Glomerular endothelial cell (primary cell): ENCODE measurements at places on chromosomes 13 and 19. TPM values are rescaled to one million over a fixed set of nuclear protein-coding genes. Genes with fewer than 3 reads are reported as not detected.

DNA sequence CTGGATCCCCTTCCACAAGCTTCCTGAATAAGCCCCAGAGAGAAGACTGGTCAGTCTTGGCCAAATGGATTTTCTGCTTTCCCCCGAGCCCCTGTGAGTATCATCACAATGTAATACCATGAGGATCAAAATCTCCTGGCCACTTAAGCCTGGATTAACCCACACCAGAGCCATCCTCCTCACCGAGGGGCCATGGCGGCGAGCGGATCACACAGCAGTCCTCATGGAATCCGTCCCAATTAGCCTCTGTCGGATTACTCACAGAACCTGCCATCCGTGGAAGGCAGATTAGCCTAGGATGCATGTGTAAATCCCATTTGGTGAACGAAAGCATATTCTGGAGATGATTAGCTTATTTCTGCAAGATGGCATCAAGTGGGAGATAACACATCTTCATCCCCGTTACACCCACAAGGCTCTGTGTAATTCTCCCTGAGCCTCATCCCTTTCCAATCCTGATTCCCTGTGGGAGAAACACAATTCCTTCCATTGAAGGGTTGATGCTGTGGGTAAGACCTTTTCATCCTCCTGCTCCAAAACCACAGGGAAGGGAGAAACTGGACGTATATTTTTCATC lies 42.5 kb downstream of the GNG7 start:
- no peak for DNase-seq

OR10H1 gene
- total RNA-seq = not detected in 2 replicates

DNA sequence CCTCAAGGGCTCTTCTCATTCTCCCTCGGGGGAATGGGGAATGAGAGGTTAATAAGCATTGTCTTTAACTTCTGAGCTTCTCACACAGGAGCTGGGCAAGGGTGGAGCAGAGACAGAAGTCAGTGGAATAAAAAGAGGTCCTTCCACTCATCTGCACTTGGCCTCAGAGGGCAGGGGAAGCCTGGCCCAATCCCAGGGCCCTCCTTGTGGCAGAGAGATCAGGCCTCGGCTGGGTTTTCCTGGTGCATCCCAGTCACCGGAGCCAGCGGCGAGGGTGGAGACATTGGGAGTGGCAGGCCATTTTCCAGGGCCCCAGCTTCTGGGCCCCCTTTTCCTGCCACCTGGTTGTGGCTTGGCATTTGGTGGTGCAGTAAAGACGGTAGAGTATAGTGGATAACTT lies 10.6 kb downstream of the CALM3 start:
- no peak for DNase-seq

DNA sequence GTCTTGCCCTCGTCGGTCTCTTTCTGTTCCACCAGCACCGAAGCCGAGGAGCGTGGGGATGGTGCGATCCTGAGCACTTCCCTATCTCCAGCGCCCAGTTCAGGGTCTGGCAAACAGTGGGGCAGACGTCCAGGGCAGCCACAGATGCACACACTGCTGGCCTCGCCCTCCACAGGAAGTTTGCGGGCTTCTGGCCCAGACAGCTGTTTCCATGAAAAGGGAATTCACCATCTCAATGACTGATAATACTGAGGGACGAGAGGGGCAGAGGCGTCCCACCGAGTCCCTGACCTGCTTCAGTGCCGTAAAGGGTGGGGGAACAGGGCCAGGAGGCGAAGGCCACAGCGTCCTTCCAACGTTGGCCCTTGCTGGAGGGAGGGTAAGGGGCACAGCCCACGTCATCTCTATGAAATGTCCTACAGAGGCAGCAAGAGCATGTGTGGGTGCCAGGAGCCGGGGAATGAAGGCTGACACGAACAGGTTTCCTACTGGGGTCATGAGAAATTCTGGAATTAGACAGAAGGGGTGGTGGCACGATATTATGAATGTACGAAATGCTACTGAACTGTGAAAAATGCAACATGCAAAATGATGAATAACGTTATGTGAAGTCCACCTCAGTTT lies 19.5 kb downstream of the SHC2 start:
- DNase-seq = no peak

WASF3 gene
- total RNA-seq = 9.4 and 15.6 TPM in 2 replicates

- no peak for DNase-seq
Measured at GRCh38 chr19:35089554-35089953, 26.1 kb upstream of the FXYD3 start.

BAX gene
- total RNA-seq = 208 and 237 TPM in 2 replicates

DNA sequence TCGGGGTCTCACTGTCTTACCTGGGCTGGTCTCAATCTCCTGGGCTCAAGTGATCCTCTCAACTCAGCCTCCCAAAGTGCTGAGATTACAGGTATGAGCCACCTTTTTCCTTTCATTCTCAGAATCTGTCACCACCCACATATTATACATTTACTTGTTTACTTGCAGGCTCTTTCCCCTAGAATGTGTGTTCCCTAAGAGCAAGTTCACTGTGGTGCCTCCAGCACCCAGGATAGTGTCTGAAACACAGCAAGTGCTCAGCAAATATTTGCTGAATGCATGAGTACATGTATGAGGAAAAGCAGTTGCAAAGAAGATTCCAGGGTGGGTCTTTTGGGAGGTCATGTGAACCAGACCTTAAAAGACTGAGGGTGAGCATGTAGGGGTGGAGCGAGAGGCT lies 96.8 kb downstream of the RGCC start:
- no peak for DNase-seq

DNA sequence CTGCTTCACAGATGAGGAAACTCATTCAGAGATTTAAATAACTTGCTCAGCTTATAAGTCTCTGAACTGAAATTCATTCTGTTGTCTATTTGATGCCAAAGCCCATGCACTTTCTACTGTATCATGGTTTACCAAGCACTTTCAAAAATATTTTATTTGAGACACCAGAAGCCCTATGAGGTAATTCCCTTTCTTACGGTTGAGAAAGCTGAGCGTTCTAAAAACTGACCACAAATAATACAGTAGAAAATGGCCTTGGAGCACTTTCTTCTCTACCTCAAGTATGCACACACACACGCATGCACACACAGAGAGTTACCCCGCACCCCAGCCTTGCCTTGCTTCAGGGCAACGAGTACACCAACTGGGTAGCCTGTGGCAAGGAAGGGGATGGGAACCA lies 228.5 kb downstream of the RFC3 start:
- DNase-seq = no peak

DNA sequence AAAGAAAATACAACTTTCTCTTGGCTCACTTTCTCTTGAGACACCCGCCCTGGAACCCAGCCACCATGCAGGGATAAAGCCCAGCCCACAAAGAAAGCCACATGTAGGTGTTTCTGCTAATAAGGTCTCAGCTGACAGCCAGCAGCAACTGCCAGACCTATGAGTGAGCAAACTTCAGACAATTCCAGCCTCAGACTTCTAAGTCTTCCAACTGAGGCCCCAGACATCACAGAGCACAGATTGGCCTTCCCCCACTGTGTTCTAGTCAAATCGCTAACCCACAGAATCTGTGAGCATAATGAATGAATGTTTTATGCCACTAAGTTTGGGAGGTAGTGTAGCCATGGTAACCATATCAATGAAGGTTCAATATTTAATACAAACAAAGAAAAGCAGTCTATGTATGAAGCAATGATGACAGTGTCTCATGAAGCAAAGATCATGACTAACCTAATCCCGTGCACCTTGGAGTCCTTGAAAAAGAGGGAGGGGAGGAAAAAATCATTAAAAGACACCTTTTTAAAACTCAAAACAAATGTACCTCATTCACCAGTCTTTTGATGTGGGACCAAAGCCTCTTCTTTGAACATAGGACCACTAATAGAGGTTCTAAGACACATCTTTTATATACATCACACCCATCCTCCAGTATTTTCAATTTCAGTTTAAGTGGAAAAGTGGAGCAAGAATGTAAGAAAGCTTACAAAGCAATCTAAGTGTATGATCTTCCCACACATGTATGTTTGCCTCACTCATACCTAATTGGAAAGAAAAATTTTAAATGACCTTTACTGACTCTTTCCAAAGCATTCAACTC lies 6.2 kb downstream of the MRPS31 start:
- no peak for DNase-seq

DNA sequence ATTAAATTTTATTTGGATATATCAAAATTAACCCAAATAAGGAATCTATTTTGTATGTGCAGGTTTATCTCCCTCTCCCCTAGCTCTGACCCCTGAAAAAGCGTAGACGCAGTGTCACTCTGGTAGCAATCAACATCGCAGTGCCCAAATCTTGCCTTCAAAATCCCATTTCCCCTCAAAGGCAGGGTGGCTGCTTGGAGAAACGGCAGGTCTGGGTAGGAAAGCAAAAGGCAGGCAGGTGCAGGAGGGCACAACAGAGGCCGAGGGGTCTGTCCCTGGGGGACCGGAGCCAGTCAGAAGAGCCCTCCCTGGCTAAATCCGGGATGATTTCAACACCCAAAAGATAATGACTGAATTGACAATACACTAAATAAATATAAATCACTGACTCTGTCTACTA lies 41.9 kb downstream of the NAXD start:
- no peak for DNase-seq

- DNase-seq = no peak
Measured at GRCh38 chr13:66933994-66934393, 296.1 kb downstream of the PCDH9 start.

DNA sequence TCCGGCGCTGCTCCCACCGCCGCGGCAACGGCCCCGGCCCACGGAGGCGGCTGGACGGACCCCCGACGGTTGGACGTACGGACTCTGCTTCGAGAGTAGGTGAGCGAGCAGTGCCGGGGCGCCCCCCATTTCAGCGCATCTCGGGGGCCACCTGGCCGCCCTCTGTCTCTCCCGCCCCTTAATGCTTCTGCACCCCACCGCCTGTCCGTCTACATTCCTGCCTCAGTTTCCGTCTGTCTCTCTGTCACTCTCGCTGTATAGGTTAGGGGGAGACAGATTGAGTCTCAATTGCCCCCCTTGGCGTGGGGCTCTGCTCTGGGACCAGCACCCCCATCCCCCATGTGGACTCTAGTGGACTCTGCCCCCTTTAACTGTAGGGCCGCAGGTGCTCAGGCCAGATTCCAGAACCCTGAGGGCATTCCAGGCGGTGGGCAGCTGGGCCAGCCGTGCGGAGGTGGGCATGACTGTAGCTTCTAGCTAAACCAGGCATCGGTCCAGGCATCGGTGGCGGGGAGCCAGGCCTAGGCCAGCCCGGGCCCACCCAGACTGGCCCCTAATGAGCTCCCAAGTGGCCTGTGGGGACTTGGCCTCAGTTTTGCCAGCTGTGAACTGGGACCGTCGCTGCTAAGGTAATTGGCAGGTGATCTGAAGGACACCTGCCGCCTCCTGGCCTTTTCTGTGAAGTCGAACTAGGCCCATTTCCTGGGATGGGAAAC lies 373 bp downstream of the TNFAIP8L1 start:
- DNase-seq = no peak

DNA sequence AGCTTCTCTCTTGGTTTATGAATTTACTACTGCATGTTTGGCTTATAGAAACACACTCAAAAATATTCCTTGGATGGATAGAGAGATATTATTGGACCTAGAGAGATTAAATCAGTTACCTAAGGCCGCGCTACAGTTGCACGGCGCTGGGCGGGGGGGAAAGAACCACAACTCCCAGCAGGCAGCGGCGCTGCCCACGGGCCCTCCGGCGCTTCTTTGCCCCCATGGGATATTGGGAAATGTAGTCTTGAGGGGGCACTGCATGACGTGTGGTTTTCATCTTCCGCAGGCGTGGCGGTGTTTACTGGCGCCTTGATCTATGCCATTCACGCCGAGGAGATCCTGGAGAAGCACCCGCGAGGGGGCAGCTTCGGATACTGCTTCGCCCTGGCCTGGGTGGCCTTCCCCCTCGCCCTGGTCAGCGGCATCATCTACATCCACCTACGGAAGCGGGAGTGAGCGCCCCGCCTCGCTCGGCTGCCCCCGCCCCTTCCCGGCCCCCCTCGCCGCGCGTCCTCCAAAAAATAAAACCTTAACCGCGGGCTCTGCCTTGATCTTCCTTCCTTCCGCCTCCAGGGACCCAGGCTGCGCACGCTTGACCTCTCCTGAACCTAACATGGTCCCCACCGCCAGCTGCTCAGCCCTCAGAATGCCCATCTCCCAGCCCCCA lies 4.8 kb downstream of the EMP3 start:
- no peak for DNase-seq

GNG7 gene
- total RNA-seq = 0.19 and 1.3 TPM in 2 replicates

DNA sequence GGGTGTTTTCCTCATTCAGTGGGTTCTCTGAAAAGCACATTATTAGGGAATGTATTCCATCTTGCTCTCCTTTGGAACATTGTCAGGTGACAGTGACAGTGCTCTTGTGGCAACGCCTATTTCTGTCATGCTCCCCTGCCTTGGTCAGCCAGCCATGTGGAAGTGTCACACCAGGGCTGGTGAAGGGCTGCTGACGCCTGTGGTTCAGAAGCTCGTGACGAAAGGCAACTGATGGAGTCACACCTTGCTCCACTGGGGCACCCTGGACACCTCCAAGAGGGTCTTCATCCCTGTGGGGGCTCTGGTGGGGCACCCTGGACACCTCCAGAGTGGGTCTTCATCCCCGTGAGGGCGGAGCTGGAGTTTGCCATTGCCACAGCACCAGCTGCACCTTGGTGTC lies 68.9 kb upstream of the GPR183 start:
- DNase-seq = no peak
